ENCODE measurements at places on chromosomes 7 and 10. TPM values are rescaled to one million over a fixed set of nuclear protein-coding genes. Genes with fewer than 3 reads are reported as not detected.
A peak's percentile ranks its signal among the peaks of the same experiment; 100 is the strongest.

Gene SPDYE9
- polyA plus RNA-seq: not detected

Gene WASHC2A
- 24.4 TPM for polyA plus RNA-seq

Gene RAB19
- 0.82 TPM for polyA plus RNA-seq

Gene BTBD16
- polyA plus RNA-seq: 0.34 TPM

GRCh38 chr7:40147371-40148246, 12.8 kb downstream of the SUGCT start:
- DNase-seq: no peak

DNA sequence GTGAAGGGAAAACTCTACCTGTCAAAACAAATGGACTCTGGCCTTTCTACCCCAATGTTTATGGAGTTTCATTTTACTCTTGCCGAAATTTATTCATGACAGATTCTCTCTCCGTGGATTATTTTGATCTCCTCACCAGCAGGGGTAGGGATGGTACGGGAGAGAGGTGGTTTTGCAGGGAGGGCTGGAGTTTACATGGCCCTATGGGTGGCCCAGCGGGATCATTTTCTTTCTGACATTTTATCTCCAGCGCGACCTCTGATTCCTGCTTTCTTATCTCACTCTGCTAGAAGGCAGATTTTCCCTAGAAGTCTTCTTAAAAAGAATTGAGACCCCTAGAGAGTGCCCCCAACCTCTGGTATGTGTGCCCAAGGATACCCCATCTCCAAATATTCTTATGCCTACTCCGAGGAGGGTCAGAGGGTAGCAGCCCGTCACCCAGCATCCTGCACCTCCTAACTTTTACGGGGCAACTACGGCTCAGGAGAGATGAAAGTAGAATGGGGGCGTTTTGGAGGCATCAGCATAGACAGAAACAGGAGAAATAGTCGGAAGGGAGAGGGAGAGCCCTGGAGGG, 10.1 kb upstream of the GATA3 start:
- DNase-seq: peak; percentile 22

Data from kidney (tissue), 22 donors.